ENCODE measurements at places on chromosomes 4 and X.

DNA sequence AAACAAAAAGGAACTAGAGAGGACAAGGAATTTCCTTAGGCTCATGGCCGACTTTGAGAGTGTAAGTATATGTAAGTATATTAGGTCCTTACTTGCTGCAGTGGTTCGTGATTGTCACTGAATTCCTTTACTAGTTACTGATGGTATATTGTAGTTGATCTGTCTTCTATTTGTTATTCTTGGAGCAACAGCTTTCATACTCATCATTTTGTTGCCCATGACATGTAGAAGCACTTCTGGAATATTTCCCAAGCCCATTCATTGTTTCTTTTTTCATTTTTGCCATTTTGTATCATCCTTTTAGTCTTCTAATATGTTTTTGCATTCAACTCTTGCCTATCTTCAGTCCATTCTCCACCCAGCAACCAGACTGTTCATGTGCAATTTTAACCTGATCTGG lies 170.0 kb downstream of the ARHGAP10 start:
- no peak overlapping the region for H3K27ac ChIP-seq
- no peaks in the 10 kb centered on the region for H3K36me3 ChIP-seq
- no peaks in the 10 kb centered on the region for H3K27me3 ChIP-seq
- H3K4me3 ChIP-seq = no peak overlapping the region
- H3K4me1 ChIP-seq = no peaks in the 10 kb centered on the region

GRCh38 chrX:113986427-113986826 lies 597.5 kb upstream of the HTR2C start:
- DNase-seq = no peak
- no peaks in the 10 kb centered on the region for H3K36me3 ChIP-seq
- no peak overlapping the region for H3K4me3 ChIP-seq
- no peaks in the 10 kb centered on the region for H3K4me1 ChIP-seq
- no peaks in the 10 kb centered on the region for H3K27me3 ChIP-seq

GRCh38 chrX:18099745-18100144 lies 120.9 kb downstream of the BEND2 start:
- no peak overlapping the region for H3K4me3 ChIP-seq
- peaks cover 7% of the 10 kb centered on the region for H3K27me3 ChIP-seq

GRCh38 chrX:130975947-130976346 lies 72.9 kb upstream of the ENOX2 start:
- H3K36me3 ChIP-seq = no peaks in the 10 kb centered on the region
- no peaks in the 10 kb centered on the region for H3K4me1 ChIP-seq
- H3K27ac ChIP-seq = no peak overlapping the region
- H3K4me3 ChIP-seq = no peak overlapping the region
- DNase-seq = peak; percentile 42

- no peaks in the 10 kb centered on the region for H3K36me3 ChIP-seq
- no peak overlapping the region for H3K4me3 ChIP-seq
- H3K27me3 ChIP-seq = no peaks in the 10 kb centered on the region
- no peak overlapping the region for H3K27ac ChIP-seq
- no peaks in the 10 kb centered on the region for H3K4me1 ChIP-seq
Measured at GRCh38 chr4:8819473-8820177, 52.0 kb downstream of the HMX1 start.

GRCh38 chr4:74317616-74318246 lies 9.5 kb downstream of the EPGN start:
- DNase-seq = no peak
- H3K27me3 ChIP-seq = no peaks in the 10 kb centered on the region
- H3K4me1 ChIP-seq = peaks cover 3% of the 10 kb centered on the region
- no peak overlapping the region for H3K27ac ChIP-seq
- no peaks in the 10 kb centered on the region for H3K36me3 ChIP-seq
- no peak overlapping the region for H3K4me3 ChIP-seq
